Hematopoietic multipotent progenitor cell treated with erythropoietin and hydrocortisone succinate and interleukin-3 and kit ligand, for 6 days (in vitro differentiated cells): ENCODE measurements at places on chromosomes 1 and 21.

GRCh38 chr21:45640888-45641479, 2.5 kb upstream of the PCBP3 start:
- no peak for DNase-seq

- no peak for DNase-seq
These were observed 235.4 kb downstream of the PTPRU start for GRCh38 chr1:29471487-29472313.

DNA sequence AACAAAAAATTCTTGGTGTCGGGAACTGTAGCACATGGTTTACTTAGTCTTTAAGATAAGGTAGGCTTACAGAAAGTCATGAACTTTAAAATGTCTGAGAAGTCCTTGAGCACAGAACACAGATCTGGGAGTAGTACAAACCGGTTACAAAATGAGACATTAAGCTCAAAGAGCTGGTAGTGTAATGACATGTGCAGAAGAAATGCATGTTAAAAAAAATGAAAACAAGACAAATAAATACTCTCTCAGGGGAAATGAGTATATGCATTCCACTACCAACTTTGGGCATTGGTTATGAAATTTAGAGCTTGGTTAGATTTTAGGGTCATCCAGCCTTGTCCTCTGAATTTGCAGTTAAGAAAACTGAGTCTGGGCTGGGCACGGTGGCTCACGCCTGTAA, 91.5 kb upstream of the F3 start:
- no peak for DNase-seq

DNA sequence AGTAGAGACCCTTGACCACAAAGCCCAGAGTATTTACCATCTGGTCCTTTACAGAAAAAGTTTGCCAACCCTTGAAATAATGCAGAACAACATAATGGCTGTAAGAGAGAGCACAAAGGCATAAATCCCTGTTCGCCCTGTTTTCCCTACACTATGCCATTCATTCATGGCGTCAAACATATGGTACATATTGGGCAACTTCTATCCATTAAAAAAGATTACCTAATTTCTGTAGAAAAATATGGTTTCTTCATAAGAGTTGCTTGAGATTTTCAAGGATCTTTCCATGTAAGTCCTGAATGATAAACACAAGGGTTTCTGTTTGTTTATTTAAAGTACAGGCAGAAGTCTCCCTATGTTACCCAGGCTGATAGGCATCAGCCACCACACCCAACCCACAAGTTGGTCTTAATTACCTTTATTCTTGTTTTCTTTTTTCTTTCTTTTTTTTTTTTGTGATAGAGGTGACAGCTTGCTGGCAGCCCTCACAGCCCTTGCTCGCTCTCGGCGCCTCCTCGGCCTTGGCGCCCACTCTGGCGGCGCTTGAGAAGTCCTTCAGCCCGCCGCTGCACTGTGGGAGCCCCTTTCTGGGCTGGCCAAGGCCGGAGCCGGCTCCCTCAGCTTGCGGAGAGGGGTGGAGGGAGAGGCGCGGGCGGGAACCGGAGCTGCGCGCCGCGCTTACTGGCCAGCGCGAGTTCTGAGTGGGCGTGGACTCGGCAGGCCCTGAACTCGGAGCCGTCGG, 68.3 kb upstream of the NR5A2 start:
- no peak for DNase-seq

DNA sequence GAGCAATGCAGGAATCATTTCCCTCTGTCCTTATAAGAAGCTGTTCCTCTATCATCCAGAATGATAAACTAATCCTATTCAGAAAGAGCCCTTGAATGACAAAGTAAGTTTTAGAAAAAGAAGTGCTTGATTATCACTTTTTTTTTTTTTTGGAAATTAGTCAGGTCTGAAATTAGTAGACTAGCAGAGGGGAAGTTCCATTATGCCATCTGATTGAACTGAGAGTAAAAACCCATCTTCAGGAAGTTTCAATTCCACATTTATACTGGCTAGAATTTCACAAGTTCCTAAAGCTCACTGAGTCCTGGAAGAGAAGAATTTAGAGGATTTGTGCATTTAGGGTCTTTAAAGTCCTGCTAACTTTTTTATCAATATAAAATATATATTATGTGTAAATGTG, 128.8 kb upstream of the COA6 start:
- no peak for DNase-seq

DNA sequence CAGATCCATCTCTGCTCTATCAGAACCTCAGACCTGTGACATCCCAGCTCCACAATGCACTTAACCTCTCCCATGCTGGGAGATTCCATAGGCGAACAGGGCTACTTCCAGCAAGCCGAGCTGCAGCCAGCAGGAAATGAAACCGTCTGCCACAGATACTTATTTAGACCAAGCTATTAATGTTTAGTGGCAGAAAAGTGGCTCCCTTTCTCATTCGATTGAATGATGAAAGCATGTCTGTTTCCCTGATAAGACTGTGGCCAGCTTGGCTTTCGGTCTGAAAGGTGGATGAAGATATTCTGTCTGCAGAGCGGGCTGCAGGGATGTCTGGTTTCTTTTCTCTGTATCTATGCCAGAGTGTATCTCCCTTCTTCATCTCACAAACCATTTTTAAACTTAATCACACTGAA, 146.4 kb downstream of the GREM2 start:
- DNase-seq, result no peak

GRCh38 chr1:28548318-28548717, 4.6 kb upstream of the TRNAU1AP start:
- no peak for DNase-seq

GRCh38 chr1:85214654-85215053, 13.8 kb upstream of the SYDE2 start:
- no peak for DNase-seq

- DNase-seq, result no peak
These were observed 22.7 kb upstream of the PDXK start for GRCh38 chr21:43696214-43696613.

GRCh38 chr1:67537667-67538018, 107.4 kb upstream of the SERBP1 start:
- no peak for DNase-seq

DNA sequence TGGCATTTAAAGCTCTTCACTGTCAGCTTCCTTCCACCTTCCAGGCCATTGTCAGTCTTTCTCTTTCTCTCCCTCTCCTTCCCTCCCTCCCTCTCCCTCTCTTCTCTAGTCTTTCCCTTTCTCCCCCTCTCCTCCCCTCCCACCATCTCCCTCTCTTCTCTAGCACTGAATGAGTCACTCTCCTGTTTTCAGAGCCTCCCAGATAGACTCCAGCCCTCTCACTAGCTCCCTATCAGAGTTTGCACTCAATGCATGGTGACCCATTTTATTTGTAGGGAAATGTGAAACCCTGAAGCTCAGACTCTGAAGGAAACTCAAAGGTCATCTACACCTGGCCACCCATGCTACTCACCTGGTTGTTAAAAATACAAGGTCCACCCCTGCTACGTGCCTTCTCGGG, 4.4 kb upstream of the MATN1 start:
- DNase-seq, result no peak

- DNase-seq, result no peak
These were observed 61.7 kb upstream of the USP24 start for GRCh38 chr1:55276671-55277376.

DNA sequence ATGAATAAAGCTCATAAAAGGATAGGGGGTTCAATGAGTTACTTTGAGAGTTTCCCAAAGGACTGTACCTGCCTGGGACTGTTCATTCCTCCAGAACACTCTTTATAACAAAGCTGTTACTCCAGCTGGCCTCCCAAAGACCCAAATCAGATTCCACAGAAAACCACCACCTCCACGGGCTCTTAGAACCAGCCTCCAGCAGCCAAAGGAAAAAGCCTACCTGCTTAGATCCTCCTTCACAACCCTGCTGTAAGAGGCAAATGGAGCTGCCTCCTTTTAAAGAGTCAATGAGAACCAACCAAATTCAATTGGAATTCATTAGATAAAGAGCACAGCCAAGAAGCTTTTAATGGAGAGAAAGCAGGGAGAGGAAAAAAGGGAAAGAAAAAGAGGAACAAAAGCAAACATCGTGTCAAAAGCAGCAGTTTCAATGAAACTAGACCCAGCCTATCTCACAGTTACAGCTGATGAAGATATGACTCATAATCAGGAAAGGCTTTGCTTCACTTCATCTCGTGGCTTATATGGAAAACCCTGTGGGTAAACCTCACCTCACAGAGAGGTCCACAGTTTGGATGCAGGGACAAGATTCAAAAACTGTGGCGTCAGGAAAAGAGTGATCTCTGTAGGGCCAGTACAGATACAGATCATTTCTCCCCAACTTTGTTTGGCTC, 27.8 kb upstream of the FMO4 start:
- DNase-seq, result peak; percentile 39

- DNase-seq, result no peak
These were observed 1.2 kb downstream of the LAMC1 start for GRCh38 chr1:183024317-183025009.

GRCh38 chr1:55749975-55750627, 534.9 kb upstream of the USP24 start:
- DNase-seq, result no peak

- no peak for DNase-seq
These were observed 30.3 kb upstream of the TACSTD2 start for GRCh38 chr1:58607391-58607790.

DNA sequence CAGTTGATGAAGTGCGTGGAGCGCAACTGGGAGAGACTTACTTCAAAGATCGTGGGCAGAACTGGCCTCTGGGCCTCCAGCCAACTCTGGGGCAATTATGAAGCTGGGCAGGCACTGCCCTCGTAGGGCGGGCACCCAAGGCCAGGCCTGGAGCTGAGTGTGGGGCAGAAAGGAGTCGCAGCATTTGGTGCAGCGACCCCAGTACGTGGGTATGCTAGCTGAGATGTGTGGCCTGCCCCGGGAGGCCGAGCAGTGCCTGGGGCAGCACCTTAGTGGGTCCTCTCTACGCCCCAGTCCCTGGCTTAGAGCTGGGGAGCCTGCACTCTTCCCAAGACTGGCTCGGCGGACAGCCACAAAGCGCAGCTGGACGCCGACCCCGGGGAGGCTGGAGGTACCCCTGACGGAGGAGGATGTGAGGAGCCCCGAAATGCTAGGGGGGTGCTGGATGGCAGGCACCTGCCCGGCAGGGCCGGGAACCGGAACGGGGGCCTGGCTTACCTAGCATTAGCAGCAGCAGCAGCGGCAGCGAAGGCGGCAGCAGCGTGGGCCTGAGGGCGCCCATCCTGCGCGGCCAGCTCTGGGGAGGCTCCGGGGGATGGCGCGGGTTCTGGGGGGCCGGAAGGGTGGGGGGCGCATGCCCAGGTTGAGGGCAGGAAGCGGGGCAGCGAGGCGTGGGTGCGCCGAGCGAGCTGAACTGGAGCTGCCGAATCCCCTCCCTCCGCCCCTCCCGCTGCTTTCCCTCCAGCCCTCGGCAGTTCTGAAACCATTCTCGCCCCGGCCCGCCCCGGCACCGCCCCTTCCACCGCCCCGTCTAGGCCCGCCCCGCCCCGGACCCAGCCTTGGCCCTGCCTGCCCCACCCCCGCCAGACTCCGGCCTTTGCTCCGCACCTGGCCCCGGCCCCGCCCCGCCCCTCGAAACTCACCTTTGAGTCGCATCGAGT, at the start of gene IGSF8:
Gene IGSF8, minus strand, starts transcription at position 709 of the 941 bp plus-strand sequence. Its CDS starts 147 bp downstream, at position 562.
- peak; percentile 87 for DNase-seq

GRCh38 chr1:168987330-168987729, 119.2 kb upstream of the ATP1B1 start:
- no peak for DNase-seq

DNA sequence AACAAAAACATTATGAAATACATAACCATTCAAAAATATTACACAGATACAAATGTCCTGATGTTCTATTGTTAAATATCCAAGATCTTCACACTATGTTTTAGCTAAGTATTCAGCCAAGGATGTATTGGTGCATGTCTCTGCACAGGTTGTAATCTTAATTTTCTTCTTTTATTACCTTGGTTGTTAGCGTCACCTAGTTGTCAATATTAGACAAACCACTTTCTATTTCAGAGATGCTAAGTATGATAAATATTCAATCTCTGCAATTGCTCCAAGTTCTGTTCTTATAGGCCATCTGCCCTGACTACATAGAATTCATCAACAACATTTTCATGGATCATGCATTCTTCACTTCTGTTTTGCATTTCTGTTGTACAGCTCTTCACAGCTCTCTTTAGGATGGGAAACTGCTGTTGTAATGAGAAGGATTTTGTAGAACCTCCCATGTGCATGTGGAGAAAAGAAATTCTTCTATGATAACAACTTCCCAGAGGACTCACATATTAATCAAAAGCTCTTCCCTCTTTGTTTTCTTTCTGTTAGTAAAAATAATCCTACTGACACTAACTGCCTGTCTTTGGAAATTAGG, 380.1 kb downstream of the NUF2 start:
- DNase-seq, result no peak

DNA sequence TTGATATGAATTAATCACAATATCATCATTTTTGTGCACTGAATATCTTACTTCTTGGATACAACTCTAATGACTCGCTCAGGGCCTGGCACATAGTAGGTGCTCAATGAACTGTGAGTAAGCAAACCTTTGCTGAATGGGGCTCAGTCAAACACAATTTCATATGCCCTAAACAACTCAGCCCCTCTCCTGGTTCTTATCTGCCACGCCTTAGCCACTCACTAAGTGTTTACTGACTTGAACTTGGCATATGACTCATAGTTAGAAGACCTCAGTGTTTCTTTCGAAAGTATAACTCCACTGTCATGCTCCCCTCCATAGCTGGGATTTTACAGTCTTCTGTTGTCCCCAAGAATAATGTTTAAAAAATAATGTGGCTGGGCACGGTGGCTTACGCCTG, 4.8 kb upstream of the IFNLR1 start:
- peak; percentile 47 for DNase-seq

DNA sequence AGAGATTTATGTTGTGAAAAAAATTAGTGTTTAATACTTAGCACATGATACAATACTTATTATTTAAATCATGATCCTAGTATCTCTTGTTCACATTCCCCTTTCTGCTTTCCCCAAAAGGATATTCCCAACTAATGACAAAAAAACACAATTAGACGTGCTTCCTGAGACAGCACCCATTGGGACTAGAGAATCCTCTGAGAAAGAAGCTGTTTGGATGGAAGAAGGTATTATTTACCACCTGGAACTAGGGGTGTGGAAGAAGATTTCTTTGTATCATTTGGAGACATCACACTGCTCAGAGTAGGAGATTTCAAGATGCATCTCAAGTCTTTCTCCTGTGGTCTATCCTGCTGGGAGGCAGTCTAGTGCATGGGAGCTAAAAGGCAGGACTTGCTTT, at the start of gene OR10Z1:
Gene OR10Z1, plus strand, starts transcription at position 301 of the 400 bp plus-strand sequence. CDS start 1,171 bp downstream, outside the sequence.
- DNase-seq, result no peak

- peak; percentile 56 for DNase-seq
These were observed 6.7 kb downstream of the CSF3R start for GRCh38 chr1:36475910-36476604.
